Right cardiac atrium (tissue), 5 donors: ENCODE measurements at places on chromosomes 6 and 20. TPM values are rescaled to one million over a fixed set of nuclear protein-coding genes. Genes with fewer than 3 reads are reported as not detected.
A peak's percentile ranks its signal among the peaks of the same experiment; 100 is the strongest.

- no peak for DNase-seq
Measured at GRCh38 chr6:37517411-37517812, 17.7 kb upstream of the CCDC167 start.

- DNase-seq: no peak
Measured at GRCh38 chr6:136989571-136990241, 55.1 kb downstream of the IL20RA start.

GRCh38 chr6:41222045-41222444 lies 6.1 kb upstream of the TREML4 start:
- no peak for DNase-seq

- DNase-seq: no peak
Measured at GRCh38 chr6:29968130-29968529, 25.8 kb downstream of the HLA-A start.

DNA sequence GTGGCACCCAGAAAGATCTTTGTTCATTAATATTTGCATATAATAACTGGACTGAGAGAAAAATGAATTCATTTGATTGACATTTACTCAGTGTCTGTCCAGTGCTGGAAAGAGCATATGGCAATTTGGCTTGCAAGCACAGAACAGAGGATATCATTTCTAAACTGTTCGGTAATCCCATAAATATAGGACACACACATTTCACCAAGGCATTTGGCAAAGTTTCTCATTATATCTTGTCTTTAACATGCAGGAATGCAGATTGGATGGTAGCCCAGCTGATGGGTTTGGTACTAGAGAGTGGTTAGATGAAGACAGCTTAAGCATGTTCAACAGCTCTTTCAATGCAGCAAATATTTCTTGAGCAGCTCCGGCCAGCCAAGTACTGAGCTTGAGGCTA lies 259.2 kb downstream of the PRKN start:
- DNase-seq: peak; percentile 37

DNA sequence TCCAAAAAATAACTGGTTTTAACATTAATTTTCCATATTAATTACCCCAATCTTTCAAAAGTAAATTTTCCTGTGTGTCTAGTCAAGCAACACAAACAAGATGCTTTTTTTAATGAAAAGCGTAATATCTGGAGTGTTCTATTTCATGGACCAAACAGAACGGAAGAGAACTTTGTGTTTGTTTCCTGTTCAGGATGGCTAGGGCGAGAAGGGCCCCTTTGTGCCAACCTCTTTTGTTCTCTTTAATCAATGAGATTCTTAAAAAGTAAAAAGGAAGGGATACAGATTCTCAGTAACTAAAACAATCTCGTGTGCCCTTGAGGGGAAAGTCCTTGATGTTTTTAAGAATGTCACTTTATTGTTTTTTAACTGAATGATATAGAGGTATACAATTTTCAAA lies 55.7 kb downstream of the GNAS start:
- DNase-seq: no peak

GRCh38 chr6:5667737-5668136 lies 339.0 kb downstream of the NRN1 start:
- DNase-seq: no peak

- peak; percentile 63 for DNase-seq
Measured at GRCh38 chr20:17859616-17860232, 108.9 kb downstream of the SNX5 start.

- DNase-seq: peak; percentile 95
Measured at GRCh38 chr20:32155017-32155981, 45.8 kb downstream of the TM9SF4 start.

ARFGEF2 gene
- 39.1 TPM for total RNA-seq

LAMA4 gene
- 32.0 TPM for total RNA-seq

FOXA2 gene
- not detected for total RNA-seq
